ENCODE measurements at places on chromosomes 13 and 19. TPM values are rescaled to one million over a fixed set of nuclear protein-coding genes. Genes with fewer than 3 reads are reported as not detected.

Gene DENND1C
- total RNA-seq = not detected

DNA sequence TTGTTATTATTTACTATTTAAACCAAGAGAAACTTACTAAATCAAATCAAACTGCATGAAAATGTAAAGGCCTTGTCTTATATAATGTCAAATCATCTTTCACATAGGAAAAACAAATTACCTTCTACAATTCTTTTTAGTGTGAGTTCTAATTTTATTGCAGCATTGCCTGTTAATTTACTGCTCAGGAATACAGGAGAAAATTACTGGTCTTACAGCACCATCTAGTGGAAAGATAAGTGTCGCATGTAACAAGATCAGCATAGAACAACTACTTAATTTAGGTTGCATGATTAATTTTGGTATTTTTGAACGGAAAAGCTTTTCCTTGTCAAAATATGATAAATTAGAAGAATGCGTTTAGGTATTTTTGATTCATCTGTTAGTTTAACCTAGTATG is 502.7 kb downstream of the UQCRFS1 start:
- DNase-seq = peak; percentile 43

DNA sequence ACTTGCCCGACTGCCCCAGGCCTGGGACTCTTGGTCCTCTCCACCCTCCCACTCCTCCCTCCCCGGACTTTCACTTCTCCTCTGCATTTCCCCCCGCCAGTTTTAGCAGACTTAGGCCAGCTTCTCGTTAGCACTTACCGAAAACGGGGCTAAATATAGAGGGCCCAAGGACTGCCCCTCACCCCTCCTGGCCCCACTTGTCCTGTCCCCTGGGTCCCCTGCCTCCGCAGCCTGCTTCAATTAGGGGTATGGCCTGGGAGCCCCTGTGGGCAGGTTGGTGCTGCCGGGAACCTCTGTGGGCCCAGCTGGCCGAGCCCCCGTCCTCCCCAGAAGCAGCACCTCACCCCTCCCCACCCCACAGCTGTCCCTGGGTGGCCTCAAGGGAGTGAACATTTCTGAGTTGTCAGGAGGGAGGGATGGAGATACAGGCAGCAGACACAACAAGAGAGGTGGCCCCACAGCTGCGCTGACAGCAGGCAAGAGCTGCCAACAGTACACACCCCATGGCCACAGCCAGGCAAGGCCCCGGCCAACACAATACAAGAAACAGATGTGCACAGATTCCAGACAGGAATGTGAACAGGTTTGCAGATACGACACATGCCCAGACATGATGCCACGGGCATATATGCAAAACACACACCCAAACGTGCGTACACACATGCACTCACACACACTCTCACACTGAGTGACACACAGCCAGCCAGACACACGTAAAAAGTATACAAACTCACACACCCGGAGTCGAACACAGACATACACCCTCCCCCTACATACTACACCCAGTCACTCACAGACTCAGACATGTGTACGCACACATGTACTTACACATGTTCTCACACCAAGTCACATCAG is 2.6 kb downstream of the POU2F2 start:
- DNase-seq = no peak

- peak; percentile 59 for DNase-seq
Observed at GRCh38 chr19:7888145-7888825, at the start of gene LRRC8E. TSS of gene LRRC8E (plus strand) at chr19:7888510. CDS start at chr19:7895604, 7,094 bp downstream.

DNA sequence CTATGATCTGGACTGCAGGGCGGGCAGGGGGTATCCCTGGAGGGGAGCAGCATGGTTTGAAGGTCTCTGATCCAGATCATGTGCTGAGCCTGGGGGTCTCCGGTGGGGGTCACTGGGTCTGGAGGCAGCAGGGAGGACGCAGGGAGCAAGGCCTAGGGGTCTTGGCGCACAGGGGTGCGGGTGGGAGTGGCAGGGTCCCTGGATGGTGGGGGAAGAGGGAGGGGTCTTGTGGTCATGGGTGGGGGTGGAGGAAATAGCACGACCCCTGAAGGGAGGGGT is 1.9 kb downstream of the BTBD2 start:
- no peak for DNase-seq

DNA sequence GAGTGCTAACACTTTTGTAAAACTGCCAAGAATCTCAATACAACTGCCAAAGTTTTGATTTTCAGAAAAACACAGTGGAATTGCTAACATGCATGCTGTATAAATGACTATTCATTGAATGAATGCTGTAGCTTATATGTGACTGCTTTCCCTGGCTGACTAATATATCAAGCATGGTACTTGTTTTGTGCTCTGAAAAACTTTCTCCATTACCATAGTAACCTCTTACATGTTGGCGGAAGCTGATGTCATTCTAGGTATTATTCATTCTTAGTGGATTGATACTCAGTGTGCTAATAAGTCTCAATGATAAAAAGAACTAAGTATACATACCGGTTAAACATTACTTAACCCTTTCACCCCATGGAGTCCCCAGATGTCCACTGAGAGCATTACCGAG is 166.1 kb upstream of the MYO16 start:
- DNase-seq = no peak

DNA sequence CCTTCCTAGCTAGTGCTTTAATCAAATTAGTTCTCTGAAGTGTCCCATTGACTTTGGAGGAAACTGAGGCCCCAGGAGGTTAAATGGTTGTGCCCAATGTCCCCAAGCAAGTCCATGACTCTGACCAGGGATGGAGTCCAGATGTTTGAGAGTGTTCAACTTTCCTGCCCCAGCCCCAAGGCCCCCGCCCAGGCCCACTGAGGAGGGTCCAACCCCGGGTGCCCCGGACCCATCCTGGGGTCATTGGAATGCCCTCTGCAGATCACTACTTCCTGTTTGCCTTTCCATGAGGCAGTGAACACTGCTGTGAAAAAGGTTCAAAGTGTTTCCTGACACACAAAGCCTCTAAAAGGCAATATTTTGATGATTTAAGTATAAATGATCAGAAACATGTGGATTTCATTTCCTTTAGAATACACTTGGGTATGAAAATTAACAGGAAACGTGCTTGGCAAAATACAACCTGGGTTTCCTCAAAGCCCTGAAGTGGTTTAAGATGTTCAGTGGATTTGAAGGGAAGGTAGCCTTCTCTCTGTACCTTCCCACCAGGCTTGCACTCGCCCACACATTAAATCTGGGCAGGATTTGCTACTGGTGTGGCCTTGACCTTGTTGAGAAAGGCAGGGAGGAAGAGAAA is 335.7 kb downstream of the TSHZ3 start:
- no peak for DNase-seq

Gene CD22
- 0.49 TPM for total RNA-seq

Gene PGLYRP2
- 0.49 TPM for total RNA-seq

GRCh38 chr19:46935066-46935663 is 74.4 kb downstream of the ARHGAP35 start:
- DNase-seq = no peak

Gene PDX1
- 0.07 TPM for total RNA-seq

- no peak for DNase-seq
Observed at GRCh38 chr19:50419022-50419579, 363 bp downstream of the SPIB start.

Gene SIGLECL1
- not detected for total RNA-seq

- DNase-seq = no peak
Observed at GRCh38 chr13:109687559-109688448, 98.6 kb downstream of the IRS2 start.

Gene PRX
- 0.66 TPM for total RNA-seq

DNA sequence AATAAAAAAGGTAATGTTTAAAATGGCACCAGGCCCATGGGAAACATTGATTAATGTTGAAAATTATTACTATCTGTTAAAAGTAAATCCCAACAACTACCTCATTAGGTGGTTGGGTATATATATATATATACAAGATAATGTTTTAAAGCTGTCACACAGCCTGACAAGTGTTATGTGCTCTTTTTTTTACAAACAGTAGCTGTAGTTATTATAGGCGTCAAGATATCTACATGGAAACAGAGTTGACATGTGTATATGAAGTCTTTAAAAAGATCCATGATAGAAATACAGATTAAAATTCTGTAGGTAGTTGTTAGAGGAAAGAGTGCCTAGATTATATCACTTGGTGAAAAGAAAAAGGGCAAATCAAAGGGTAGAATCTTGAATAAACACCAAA is 279.9 kb downstream of the SLITRK6 start:
- DNase-seq = no peak

DNA sequence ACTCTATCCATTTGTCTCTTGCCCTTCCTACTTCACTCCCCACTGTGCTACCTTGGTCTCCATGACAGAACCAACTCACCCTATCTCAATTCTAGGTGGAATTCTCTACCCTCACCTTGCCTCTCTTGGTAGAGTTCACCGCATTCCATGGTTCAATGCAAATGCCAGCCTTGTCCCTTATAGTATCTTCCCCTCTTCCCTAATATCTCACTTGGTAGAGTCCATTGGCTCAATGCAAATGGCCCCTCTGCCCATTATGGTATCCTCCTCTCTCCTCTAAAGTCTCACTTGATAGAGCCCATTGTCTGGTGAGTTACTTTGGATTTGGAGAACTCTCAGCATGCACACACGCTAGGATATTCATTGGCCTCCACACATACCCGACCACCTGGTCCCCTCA is 7.9 kb downstream of the HAS1 start:
- DNase-seq = no peak

GRCh38 chr19:18194554-18195238 is 1.7 kb downstream of the MPV17L2 start:
- DNase-seq = no peak

GRCh38 chr13:32976056-32976805 is 40.0 kb upstream of the KL start:
- no peak for DNase-seq

Gene KLF5
- total RNA-seq = 0.52 TPM

- no peak for DNase-seq
Observed at GRCh38 chr19:41999071-41999877, 5.2 kb upstream of the ATP1A3 start.

DNA sequence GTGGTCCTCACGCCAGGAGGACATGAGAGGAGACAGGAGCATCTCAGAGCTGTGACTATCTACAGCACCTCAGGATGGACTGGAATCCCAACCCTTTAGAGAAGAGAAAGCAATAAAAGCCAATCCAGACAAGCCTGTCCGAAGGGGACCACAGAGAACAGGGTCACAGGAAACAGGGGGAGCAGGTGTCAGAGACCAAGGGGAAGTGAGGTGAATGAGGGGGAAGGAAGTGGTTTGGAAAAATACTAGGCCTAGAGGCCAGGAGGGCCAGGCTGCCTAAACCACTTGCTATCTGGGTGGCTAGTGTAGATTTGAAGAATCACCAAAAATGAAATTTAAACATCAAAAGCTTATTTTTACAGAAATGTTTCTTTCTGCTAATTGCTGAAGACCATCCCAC is 16.2 kb downstream of the TMTC4 start:
- no peak for DNase-seq

DNA sequence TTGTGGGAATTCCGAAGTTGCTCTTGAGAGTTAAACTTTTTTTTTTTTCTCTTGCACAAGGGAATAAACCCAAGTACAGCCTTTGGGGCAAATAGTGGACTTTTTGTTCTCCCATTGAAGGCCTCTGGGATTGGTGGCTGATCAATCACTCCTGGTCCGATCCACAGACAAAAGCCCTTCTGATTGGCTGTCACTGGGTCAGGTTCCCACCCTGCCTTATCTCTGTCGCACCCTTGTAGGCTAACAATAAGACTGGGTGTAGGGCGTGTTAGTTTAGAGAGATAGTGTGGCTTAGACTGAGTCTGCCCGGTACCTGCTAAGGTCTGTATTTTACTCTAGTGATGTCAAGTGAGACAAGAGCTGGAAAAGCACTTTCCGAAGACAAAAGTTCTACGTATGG is 380.8 kb downstream of the NDFIP2 start:
- DNase-seq = no peak

DNA sequence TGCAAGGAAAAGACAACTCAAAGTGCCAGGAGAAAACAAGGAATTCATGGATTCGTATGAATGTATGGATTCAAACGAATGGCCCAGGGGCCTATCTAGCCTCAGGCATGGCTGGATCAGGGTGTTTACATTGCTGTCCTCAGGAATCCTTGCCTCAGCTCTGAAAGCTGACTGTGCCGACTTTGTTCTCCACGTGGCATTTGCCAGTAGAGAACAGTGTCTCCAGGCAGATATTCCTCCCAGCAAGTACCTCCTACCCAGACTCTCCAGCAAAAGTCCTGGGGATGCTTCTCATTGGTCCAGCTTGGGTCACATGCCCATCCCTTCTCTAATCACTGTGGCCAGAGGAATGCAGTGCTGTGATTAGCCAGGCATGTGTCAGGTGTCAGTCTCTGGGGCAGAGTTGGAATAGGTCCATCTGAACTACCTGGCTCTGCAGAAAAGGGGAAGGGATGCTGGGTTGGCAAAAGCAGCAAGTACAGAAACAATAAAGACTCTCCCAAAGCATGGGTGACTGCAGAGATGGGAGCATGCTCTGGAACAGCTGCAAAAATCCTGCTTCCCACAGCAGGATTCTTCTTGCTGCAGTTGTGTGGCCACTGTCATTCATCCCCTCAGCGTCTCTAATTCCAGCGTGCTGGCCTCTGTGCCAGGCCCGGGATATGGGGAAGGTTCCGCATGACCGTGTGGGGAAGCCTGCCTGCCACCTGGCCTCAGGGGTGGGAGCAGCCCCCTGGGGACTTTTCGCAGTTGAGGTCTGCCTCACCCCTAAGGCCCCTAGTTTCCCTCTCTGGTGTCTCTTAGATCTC is 30.0 kb downstream of the CCNE1 start:
- DNase-seq = peak; percentile 91

- no peak for DNase-seq
Observed at GRCh38 chr19:33562636-33563035, 41.0 kb upstream of the PEPD start.

Gene OR7A5
- total RNA-seq = not detected

DNA sequence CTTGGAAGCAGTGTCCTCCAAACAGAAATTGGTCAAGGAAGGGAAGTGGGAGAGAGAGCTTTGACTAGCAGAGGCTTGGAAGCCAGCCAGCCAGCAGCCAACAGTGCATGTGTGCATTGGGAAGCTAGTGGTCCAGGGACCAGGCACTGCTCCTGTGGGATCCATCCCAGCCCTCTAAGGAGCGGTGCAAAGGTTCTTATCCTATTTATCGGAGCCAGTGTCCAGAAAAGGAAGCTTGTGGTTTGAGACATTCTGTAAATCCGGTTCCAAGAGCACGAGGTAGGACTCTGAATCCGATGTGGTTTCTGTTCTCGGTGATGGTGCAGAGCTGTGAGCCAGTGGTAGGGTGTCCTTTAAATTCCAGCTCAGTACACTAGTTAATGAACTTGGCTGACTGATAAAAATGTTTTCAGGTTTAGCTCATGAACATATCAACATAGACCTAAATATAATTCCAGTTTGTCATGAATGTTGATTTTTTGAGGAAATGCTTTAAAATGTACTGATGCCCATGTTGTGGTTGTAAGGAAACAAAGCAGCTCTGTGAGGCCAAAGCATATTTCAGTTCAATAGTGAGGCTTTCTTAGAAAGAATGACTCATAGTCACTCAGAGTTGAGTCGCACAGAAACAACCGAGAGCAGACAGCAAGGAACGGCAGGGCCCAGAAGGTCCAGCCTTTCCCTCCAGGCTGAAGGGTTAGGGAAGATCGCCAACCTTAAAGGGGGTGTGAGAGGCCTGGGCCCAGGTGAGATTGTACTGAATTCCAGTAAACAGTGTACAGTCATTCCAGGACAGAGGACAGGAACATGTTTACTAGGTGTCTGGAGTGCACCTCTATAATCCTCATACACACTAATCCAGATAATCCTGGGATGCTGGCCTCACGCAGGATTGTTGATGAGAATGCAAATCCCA is 21.5 kb upstream of the GARRE1 start:
- peak; percentile 56 for DNase-seq

- DNase-seq = peak; percentile 53
Observed at GRCh38 chr13:49869519-49869918, 66.6 kb downstream of the SPRYD7 start.

GRCh38 chr19:38145623-38146022 is 78.4 kb downstream of the DPF1 start:
- no peak for DNase-seq
